ENCODE measurements at places on chromosomes 12 and 14. TPM values are rescaled to one million over a fixed set of nuclear protein-coding genes. Genes with fewer than 3 reads are reported as not detected.

EXOC3L4 gene
- 23.8 TPM for polyA plus RNA-seq

CYP46A1 gene
- 0.35 TPM for polyA plus RNA-seq

TMEM260 gene
- polyA plus RNA-seq = 8.8 TPM

SYCP3 gene
- polyA plus RNA-seq = not detected

DNA sequence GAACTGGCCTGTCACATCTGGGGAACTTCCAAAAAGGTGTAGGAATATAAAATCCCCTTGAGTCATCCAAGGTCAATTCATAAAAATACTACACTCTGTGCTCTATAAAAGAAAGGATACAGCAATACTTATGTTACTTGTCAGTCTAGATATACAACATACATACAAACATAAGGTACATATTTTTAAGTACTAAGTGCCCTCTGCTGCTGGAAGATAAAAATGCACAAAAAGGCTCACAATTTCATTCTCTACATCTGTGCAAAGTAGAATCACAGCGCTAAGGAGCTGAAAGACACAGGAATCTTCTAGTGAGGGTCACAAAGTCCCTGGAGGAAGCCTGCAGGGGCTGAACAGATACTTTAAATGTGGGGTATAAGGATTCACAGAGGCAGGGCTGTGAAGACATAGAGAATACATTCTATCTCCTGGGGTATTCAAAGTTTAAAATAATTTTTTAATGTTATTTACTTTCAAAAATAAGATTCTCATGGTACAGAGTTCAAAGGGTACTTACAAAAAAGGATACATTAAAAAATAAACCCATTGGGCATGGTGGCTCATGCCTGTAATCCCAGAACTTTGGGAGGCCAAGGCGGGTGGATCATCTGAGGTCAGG lies 10.2 kb upstream of the GOLGA5 start:
- no peak for DNase-seq

GRCh38 chr12:52984136-52984535 lies 22.1 kb upstream of the EIF4B start:
- no peak for DNase-seq

- peak; percentile 35 for DNase-seq
Observed at GRCh38 chr14:98956661-98957060, 315.3 kb downstream of the BCL11B start.

GRCh38 chr14:90795744-90796143 lies 20.5 kb downstream of the TTC7B start:
- no peak for DNase-seq

- no peak for DNase-seq
Observed at GRCh38 chr14:86955771-86956354, 1037.1 kb downstream of the GALC start.

- no peak for DNase-seq
Observed at GRCh38 chr14:57161583-57162234, 107.0 kb downstream of the EXOC5 start.

- DNase-seq = no peak
Observed at GRCh38 chr12:10001171-10001776, 2.4 kb upstream of the CLEC1B start.

DNA sequence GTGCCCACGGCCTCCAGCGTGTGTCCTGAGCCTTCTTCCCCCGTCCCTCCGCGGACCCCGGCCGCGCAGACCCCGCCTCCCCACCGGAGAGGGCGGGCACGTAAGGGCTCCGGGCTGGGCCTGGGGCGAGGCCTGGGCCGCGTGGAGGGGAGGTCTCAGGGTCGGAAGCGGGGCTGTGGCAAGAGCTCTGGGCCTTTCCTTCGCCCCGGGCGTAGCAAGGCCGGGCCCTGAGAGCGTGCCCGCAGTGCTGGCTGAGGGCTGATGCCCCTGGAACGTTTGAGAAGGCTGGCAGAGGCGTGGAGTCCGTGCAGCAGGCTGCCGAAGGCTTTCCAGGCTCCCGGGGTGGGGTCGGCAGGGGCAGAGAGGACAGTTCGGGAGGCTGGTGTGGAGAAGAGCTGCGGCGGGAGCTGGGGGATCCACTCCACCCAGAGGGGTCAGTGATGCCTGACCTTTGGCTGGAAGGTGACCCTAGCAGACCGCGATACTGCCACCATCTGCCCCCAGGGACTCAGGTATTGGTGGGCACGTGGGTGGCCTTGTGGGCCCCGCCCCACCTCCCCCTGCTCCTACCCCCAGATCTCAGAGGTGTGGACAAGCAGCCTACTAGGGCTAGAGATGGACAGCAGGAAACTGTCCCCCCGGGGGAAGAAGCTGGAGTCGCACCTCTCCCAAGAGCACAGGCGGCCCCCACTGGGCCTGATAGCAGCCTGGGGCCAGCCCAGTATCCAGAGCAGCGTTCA lies 558 bp downstream of the TEX22 start:
- no peak for DNase-seq

DNA sequence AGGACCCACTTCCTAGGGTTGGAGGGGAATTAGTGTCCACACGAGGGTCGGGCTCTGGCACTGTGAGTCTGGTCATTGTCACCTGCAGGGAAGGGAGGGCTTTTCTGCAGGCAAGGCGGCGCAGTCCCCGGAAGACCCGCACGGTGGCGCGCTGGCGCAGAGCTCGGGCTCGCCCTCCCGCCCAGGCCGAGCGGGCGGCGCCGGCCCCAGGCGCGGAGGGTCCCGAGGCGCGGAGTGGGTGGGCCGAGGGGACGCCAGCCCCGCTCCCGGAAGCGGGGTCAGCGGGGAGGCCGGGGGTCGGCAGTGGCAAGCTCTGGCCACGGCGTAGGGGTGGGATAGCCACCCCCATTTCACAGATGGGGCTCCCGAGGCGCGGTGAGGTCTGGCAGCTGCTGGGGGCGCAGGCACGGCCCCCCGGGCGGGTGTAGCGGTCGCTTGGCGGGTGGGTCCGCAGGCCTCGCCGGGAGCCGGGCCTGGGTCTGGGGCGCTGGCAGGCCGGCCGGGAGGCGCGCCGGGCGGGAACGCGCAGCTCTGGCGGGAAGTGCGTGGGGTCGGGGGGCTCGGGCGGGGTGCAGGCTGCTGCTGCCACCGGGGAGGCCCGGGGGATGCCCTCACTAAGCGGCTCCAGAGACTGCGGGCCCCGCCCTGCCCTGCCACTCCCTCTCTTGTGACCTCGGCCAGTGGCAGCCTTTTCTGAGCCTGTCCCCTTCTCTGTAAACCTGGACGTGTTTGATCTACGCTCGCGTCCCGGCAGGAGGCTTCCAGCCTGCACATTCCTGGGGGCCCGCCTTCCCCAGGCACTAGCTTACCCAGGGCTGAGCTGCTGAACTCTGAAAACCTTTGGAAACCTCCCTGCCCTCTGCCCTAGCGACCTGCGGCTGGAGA lies 46.1 kb downstream of the CYP46A1 start:
- DNase-seq = peak; percentile 85

GRCh38 chr14:36522347-36522971 lies 2.4 kb upstream of the NKX2-1 start:
- no peak for DNase-seq

DNA sequence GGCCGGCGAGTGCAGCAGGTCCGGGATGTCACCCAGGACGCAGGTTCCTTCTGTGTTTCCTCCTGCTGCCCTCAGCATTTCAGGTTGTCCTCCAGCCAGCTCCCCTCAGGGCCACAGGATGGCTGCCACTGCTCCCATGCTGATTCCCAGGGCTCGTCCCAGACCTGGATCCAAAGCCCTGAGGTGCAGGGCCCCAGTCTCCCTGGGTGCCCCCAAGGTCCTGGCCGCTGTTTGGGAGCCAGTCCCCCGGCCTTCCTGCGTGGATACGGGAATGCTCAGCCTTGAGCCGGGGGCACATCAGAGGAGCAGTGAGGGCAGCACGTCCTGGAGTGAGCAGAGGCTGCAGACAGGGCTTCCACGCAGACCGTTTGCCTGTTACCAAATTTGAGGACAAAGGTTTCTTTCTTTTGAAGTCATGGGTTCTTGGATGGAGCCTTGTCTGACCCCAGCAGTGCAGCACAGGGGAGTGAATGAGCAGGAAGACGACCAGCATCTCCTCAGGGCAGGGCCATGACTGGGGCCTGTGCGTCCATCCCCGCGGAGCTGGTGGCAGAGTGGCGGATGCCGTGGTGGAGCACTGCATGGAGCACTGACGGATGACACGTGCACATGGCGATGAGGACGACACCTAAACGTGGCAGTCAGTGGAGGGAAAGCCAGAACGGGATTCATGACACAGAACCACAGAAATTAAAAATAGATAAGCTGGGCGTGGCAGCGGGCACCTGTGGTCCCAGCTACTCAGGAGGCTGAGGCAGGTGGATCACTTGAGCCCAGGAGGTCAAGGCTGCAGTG lies 12.5 kb upstream of the CACNA2D4 start:
- DNase-seq = peak; percentile 62

GRCh38 chr14:34593740-34594375 lies 36.1 kb downstream of the SNX6 start:
- no peak for DNase-seq

- DNase-seq = no peak
Observed at GRCh38 chr14:68791078-68791901, 1.6 kb downstream of the ZFP36L1 start.

GRCh38 chr12:123050331-123050831 lies 69.9 kb downstream of the ARL6IP4 start:
- DNase-seq = peak; percentile 85

DNA sequence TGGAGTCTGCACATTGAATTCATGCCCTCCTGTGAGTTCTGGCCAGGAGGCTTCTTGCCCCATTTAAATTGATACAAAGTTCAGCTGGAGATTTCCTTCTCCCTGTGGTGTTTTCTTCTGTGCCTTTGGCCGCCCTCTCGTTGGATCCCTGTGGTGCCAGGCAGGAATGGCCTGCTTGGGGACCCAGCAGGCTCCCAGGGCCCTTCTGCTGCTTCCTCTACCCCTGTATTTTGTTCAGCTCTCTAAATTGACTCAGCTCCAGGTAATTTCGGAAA lies 197.2 kb downstream of the FOXA1 start:
- DNase-seq = no peak

- DNase-seq = no peak
Observed at GRCh38 chr12:105995961-105996431, 142.8 kb downstream of the NUAK1 start.

DNA sequence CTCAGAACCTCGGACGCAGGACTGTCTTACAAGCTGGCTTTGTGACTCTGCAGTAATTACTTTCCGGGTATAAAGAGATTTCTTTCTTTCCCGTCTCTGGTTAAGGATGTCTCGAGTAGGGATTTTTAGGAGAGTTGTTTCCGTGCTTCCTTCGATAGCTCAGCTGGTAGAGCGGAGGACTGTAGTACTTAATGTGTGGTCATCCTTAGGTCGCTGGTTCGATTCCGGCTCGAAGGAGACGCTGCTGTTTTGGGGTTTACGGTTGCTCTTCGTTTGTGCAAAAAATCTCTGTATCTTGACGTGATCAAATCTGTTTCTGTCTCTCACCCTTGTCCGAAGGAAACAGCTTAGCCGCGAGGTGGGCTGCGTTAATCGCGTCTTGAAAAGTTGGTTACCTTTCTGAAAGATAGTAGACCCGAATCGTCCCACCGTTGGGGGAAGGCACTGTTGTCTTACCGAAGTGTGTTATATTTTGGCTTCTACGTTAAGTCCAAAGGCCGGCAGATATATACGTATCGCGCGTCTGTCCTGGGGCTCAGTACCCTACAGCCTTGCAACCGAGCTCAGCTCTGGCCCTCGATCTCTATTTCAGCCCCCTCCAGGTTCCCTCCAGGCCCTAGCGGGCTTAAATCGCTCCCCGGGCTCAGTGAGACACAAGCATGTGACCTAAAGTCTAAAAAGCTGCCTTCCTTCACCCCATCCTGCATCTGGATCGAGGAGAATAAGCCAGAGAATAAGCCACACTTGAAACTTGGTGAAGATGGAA lies 1.1 kb upstream of the RNASE4 start:
- peak; percentile 87 for DNase-seq
